Bronchus fibroblast of lung (primary cell): ENCODE measurements at places on chromosomes 3 and 15. TPM values are rescaled to one million over a fixed set of nuclear protein-coding genes. Genes with fewer than 3 reads are reported as not detected.

PODXL2 gene
- 7.1 and 8.0 TPM in 2 replicates for total RNA-seq

HGD gene
- not detected in 2 replicates for total RNA-seq

SHC4 gene
- total RNA-seq, result 0.67 and 0.74 TPM in 2 replicates

KIF23 gene
- 55.4 and 63.5 TPM in 2 replicates for total RNA-seq

TPRA1 gene
- total RNA-seq, result 52.5 and 52.6 TPM in 2 replicates
